Ureter (tissue), 1 donor: ENCODE measurements at places on chromosomes 4 and X.

GRCh38 chrX:48599341-48599740 lies 2.0 kb downstream of the WDR13 start:
- DNase-seq, result no peak

- no peak for DNase-seq
These were observed 173.2 kb downstream of the BEND2 start for GRCh38 chrX:18047491-18047890.

DNA sequence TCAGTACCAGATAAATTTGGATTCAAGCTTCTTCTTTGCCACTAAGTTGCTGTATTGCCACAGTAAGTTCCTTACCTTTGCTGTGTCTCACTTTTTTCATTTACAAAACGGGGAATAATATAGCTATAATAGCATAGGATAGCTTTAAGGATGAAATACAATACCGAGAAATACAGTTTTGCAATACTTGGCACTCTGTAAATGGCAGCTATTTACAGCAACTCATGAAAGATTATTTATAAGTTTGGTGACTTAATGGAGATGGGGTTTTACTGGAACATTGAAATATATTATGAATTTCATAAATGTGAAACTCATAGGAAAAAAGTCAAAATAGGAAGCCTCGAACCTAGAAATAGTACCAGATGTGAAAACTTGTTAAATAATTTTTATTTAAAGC lies 27.6 kb downstream of the ANXA10 start:
- DNase-seq, result no peak

DNA sequence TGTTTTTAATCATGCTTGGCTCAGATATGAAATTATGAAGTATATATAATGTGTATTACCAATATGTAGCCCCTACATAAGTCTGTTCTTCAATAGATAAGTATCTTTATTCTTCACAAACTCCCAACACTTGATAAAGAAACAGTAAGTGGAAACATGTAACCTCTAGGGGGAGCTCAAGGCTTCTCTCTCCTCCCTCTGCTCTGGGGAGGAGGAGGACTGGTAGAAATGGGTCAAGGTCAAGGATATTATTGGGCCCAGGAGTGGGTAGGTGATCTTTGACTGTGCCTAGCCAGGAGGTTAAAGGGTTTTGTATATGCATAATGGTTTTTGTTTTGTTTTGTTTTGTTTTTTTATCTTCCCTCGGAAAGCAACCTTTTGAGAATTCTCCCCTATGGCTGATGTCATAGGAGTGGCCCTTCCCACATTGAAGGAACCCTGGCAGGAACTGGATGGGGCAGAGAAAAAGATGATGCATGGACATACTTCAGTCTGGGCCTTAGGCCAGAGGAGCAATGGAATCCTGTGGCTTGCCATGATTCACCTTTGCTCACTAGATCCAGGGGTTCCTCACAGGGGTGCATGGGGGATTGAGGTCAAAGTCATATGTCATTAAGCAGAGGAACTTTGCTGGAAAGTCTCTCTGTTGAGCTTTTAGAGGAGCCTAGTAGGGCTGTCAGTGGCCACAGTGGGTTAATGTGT lies 460.3 kb downstream of the MID1IP1 start:
- no peak for DNase-seq

GRCh38 chrX:88903989-88904718 lies 157.1 kb downstream of the CPXCR1 start:
- no peak for DNase-seq

DNA sequence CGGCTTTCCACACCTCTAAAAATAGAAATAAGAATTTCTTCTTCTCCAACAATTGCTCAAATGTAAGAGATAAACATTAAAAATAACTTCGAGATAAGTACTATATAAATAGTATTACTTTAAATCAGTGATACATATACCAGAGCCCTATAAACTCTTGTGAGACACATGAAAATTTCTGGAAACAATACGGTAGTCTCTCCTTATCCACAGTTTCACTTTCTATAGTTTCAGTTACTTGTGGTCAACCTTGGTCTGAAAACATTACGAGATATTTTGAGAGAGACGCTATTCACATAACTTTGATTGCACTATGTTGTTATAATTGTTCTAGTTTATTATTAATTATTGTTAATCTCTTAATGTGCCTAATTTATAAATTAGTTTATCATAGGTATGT lies 101.5 kb upstream of the CXXC4 start:
- DNase-seq, result no peak

- no peak for DNase-seq
These were observed 201.2 kb downstream of the NPNT start for GRCh38 chr4:106096454-106096853.

GRCh38 chr4:76447393-76447851 lies 12.4 kb downstream of the SHROOM3 start:
- DNase-seq, result no peak

DNA sequence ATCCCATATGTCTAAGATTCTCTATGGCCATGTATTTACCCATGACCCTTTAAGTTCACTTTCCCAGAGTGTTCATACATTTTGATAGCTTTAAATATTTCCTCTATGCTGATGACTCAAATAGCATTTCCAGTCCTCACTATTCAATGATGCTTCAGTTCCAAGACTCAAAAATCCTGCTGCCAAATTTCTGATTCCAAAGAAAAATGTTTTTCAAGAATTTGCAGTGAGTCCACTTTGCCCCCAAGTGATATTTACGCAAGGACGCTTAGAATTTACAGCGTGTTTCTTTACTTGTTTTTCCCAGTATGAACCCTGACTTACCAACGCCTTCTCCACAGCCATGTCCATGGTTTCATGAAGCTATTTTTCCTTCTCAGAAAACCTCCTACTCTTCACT lies 127.9 kb upstream of the PCDH18 start:
- no peak for DNase-seq

- DNase-seq, result no peak
These were observed 761 bp downstream of the FGFRL1 start for GRCh38 chr4:1012034-1012739.

DNA sequence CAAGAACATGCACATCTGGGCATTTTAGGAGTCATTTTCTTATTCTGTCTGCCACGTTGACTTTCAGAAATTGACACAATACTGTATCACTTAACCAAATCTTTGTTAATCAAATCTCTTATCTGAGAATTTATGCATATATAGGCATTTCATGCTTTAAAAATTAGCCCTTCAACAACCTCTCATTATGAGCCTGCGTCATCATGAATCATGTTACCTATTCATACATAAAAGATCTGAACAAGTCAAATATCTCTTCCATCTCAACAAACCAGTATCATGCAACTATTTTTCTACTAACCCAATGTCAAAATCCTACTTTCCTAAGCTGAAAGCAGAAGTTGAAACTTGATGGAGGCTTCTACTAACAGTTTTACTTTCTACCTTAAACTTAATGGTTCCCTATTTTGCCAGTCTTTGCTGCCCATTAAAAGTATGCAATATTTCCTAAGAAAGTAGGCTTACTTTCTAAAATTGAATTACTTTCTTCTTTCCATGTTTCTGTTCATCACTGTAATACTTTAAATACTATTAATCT lies 1.8 kb downstream of the ADAM29 start:
- no peak for DNase-seq

- no peak for DNase-seq
These were observed 70.4 kb downstream of the LRBA start for GRCh38 chr4:150944660-150945059.

DNA sequence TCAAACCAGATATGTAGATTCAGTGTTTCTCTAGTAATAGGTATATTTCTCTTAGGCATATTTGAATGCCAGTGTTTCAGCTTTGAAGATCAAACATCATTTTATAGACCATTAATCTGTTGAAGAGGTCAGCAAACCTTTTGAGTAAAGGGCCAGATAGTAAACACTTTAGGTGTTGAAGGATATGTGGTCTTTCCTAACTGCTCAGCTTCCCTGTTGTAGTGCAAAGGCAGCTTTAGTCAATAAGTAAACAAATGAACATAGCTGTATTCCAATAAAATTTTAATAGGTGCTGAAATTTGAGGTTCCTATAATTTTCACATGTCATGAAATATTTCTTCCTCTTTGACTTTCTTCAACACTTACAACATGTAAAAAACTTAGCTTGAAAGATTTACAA lies 201.6 kb downstream of the ADGRL3 start:
- no peak for DNase-seq

- DNase-seq, result no peak
These were observed 966 bp upstream of the KIAA0232 start for GRCh38 chr4:6781561-6781960.

GRCh38 chrX:69387567-69388487 lies 116.3 kb upstream of the NALF2 start:
- no peak for DNase-seq

DNA sequence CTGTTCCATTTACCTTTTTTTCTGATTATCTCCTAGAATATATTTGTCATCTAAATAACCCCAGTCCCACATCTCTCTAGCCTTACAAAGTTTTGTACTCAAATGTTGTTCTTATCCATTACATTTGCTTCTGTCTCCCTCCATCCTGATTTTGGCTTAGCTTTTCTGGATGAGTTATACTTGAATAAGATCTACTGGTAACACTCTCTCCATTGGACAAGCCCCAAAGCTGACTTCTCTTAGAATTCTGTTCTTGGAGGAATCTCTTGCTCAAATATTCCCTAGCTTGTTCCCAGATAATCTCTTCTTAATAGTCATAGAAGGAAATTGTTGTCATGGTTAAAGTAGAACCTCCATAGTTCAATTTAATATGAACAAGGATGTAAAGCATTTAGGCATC lies 115.5 kb upstream of the HS3ST1 start:
- no peak for DNase-seq

DNA sequence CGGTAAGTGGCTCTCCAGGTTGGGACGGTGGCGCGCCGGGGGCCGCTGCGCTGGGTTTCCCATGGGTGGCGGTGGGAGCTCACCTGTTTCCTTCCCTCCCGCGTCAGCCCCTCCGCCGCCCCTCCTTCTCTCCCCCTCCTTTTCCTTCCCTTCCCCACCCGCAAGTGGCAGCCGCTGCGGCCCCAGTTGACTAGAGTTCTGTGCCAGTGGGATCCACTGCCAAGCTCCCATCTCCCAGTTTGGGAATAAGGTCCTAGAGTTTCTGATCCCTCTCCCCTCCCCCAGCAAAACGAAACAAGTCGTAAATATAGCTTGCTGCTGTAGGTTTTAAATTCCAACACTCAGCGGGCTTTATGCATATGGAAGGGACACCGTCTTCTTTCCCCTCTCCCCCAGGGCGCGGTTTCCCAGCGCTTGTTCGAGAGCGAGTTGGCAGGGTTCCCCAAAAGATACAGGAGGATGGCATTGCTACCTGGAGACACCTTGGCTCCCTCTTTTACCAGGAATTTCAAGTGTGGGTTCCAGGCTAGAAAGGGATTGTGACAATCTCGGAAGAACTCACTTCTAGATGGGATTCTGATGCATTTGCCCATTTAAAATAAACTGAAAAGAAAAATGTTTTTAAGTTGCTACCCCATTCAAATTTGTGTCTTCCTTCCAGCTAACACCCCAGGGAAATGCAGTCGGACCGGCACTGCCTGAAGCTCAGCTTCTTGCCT lies 1.2 kb downstream of the TLL1 start:
- no peak for DNase-seq

GRCh38 chr4:83335701-83336100 lies 1.1 kb upstream of the HPSE start:
- DNase-seq, result no peak

GRCh38 chr4:21849077-21849476 lies 99.5 kb downstream of the KCNIP4 start:
- DNase-seq, result no peak

DNA sequence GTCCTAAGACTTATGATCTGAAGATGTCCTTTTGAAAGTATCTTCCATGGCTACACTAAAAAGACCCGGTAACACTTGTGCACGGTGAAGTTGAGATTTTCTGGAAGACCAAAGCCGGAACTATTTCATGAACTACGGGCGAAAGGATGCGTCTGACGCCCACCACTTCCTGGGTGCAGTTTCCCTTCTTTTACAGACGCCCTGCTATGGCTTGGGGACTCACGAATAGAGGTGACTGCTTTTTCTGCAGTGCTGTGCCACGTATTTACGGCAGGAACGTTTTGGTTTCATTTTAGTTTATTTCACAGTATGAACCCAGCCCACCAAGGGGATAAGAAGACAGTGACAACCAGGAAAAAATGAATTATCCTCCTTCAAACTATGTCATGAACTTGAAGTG lies 180.4 kb downstream of the AFAP1 start:
- DNase-seq, result no peak

DNA sequence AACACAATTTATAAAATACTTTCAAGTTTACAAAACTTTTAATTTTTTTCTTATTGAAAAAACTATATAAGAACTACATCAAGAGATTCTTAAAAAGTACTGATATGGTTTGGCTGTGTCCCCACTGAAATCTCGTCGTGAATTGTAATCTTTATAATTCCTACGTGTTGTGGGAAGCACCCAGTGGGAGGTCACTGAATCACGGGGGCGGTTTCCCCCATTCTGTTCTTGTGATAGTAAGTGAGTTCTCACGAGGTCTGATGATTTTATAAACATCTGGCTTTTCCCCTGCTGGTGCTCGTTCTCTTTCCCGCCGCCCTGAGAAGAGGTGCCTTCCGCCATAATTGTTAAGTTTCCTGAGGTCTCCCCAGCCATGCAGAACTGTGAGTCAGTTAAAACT lies 88.5 kb downstream of the FRAS1 start:
- DNase-seq, result no peak

GRCh38 chr4:3401436-3402171 lies 40.2 kb upstream of the HGFAC start:
- peak; percentile 27 for DNase-seq

DNA sequence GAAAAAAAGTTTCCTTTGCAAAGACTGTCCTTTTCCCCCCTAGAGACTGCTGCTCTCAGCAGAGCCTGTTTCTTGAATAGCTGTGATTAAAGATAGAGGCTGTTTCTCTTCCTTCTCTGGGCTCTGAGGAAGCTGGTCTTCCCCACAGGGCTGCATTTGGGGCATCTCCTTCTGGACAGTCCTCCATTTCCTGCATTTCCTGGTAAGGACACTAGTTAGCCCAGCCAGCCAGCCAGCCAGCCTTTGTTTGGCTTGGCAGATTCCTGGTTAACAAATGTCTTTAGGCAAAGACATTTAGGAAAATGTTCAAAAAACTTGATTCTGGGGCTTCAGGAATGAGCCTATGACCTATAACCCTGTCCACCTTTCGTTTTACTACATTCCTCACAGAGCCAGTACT lies 34.0 kb upstream of the PLAC1 start:
- DNase-seq, result no peak

- no peak for DNase-seq
These were observed 61.3 kb upstream of the TLR2 start for GRCh38 chr4:153622778-153623240.

DNA sequence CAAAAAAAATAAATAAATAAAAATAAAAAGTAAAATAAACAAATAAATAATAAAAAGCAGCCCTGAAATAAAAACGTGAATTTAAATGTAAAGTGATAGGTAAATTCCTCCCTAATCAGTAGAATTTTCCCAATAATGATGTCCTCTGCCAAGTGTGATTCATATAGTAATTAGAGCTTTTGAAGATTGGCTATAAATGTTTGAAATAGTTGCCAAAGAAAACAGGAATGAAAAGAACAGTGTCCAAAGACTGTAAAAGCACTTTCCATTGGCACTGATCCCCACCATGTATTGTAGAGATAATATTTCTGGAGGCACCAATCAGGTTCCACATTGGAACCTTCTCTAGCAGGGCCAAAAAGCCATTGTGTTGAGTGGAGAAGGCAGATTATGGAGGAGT lies 25.9 kb upstream of the SMARCAD1 start:
- no peak for DNase-seq
